Activated T-cell treated with anti-CD3 and anti-CD28 coated beads for 48 hours (primary cell): ENCODE measurements at places on chromosomes 12 and 14.

DNA sequence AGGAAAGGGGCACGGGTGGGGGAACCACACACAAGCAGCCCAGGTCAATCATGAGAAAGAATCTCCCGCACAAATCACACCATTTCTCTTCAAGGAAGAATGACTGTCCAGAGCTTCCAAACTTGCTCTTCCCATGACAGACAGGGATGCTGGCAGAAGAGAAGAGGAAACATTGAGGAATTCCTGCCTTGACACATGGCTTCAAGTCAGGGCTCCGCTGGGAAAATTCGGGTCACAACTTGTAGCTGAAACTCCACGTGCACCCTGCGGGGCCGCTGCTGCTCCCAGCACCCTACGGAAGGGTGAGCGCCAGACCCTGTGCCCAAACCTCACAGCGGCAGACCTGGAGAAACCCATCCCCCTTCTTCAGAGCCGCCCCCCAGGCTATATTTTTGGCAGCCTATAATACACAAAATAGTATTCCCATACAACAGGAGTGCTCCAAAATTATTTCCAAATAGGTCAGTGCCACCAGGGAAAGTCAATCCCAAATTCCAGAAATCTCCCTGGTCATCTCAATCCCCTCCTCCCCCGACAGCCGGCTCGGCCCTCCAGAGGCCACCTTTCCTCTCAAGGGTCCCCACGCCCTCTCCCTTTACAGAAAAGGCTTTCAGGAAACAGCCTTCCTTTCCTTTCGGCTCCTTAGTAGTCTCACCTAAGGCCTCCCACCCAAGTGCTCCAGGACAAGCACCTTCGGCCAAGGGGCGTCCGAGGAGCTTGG lies 1.3 kb downstream of the TMEM132D start:
- DNase-seq: no peak

DNA sequence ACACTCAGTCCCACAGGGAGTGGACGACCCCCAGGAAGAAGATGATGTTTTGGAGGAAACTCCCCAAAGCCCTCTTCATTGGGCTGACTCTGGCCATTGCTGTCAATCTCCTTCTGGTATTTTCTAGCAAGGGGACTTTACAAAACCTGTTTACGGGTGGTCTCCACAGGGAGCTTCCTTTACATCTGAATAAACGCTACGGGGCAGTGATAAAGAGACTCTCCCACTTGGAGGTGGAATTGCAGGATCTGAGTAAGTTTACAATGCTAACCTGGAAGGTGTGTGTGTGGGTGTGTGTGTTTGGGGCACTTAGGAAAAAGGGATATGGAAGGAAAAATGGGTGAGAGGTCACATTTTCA lies 416 bp downstream of the GALNT8 start:
- no peak for DNase-seq

DNA sequence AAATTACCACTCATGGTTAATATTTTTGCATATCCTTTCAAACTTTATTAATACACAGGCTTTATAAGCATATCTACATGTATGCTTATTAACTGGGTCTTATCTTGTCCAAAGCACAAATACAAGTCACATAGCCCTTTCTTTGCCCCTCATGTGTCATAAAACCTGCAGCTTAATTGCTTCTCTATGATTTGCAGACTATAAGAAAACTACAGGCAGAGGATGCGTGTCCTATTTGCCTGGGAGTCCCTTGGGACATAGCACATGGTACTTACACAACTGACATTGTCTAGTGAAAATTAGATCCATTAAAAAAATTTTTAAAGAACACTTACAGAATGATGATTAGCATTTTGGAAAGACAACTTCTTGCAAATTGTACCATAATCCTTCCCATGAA lies 190.5 kb upstream of the PLEKHA5 start:
- DNase-seq: no peak

DNA sequence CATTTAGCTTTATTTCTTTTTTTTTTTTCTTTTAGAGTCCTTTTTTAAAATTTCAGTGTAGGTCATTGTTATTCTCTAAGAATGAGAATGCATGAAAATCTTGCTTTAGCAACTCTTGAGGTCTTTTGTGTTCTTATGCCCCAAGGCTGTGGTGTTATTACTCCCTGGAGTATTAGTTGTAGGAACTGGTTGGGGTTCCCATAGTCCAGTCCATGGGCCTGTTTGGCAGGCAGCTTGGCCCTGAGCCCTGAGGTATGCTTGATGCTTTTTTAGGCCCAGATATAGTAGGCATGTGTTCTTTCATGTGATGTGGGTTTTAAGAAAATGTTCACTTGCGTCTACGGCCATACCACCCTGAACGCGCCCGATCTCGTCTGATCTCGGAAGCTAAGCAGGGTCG lies 1.6 kb downstream of the FAM234B start:
- DNase-seq: no peak

- no peak for DNase-seq
These were observed 122.2 kb upstream of the CCDC175 start for GRCh38 chr14:59698793-59699192.

GRCh38 chr14:60215127-60215444 lies 33.9 kb upstream of the PPM1A start:
- no peak for DNase-seq

- no peak for DNase-seq
These were observed 4.8 kb upstream of the LMNTD1 start for GRCh38 chr12:25557830-25558436.
